Activated CD4-positive, alpha-beta T cell treated with anti-CD3 and anti-CD28 coated beads, Interleukin-2, amount 10 ng/mL, durations not matched to agents 24 days and 14 days (primary cell): ENCODE measurements at places on chromosomes 2 and 18. TPM values are rescaled to one million over a fixed set of nuclear protein-coding genes. Genes with fewer than 3 reads are reported as not detected.

Gene LYPD6B
- total RNA-seq, result not detected in 2 replicates

DNA sequence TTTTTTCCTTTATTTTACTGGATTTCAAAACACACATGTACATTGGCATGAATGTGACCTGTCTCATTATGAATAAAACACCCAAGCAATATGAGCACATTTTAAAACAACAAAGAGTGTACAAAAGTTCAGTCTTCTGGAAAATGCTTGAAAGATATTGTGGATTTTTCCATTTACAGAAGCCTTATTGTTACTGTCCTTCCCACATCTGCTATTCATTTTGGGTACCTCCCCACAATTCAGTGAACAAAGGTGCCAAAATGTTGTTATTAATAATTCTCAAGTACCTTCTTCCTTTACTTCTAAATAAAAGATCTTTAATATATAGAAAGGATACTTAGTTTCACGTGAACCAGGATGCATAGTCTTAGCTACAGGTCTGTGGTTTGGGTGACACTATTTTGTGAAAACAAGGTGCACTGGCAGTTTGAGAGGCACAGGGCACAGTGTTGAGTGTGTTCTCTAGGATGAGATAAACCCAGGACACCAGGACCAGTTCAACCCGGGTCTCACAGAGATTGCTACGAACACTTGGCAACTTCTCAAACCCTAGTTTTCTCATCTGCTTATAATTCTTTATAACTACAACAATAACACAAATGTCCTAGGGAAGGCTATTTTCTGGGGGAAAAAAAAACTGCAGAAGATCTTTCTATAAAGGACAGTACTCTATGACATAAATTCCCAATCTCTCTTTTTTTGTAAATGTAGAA lies 84.5 kb upstream of the GALNT5 start:
- H3K4me3 ChIP-seq, result no peak overlapping the region
- no peak overlapping the region for H3K27ac ChIP-seq
- H3K36me3 ChIP-seq, result no peaks in the 10 kb centered on the region

Gene TTN
- 2.8 and 2.9 TPM in 2 replicates for total RNA-seq

DNA sequence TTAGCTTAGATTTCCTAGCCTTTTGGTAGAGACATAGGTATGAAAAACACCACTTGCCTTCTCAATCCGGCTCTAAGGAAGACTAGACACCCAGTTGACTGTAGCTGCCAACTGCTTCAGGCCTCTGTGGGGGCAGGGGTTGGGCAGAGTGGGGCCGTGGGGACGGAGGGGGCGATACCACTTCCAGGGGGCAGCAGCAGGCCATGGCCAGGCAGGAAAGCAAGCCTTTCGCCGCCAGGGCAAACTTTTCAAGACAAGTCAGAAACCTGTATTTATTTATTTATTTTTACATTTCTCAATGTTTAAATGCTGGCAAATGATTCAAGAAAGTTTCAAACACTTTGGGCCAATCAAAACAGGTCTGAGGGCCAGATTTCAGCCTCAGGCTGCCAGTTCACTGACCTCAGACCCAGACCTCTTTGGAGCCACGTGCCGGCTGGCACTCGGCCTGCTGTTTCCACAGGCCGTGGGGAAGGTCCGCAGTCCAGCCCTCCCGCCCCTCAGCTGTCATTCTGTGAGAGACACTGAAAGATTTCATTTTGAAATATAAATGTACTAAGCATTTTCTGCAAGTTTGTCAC lies 63.8 kb downstream of the MEX3C start:
- no peaks in the 10 kb centered on the region for H3K4me1 ChIP-seq
- no peak for DNase-seq
- H3K27me3 ChIP-seq, result no peaks in the 10 kb centered on the region

DNA sequence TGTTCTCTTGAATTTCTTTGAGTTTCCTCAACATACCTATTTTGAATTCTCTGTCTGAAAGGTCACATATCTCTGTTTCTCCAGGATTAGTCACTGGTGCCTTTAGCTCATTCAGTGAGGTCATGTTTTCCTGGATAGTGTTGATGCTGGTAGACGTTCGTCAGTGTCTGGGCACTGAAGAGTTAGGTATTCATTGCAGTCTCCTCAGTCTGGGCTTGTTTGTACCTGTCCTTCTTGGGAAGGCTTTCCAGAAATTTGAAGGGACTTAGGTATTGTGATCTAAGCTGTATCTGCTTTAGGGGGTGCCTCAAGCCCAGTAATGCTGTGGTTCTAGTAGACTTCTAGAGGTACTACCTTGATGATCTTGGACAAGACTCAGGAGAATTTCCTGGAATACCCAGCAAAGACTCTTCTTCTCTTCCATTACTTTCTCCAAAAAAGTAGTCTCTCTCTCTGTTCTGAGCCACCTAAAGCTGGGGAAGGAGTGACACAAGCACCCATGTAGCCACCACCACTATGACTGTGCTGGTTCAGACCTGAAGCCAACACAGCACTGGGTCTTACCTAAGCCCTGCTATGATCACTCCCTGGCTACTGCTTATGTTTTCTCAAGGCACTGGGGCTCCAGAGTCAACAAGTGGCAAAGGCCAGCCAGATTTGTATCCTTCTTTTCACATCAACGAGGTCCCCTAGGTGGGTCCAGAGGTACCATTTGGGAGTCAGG lies 852.0 kb downstream of the BCL11A start:
- no peak overlapping the region for H3K4me3 ChIP-seq
- no peaks in the 10 kb centered on the region for H3K27me3 ChIP-seq
- DNase-seq, result no peak
- H3K36me3 ChIP-seq, result no peaks in the 10 kb centered on the region
- H3K4me1 ChIP-seq, result no peaks in the 10 kb centered on the region
